ENCODE measurements at places on chromosomes 2 and 18. TPM values are rescaled to one million over a fixed set of nuclear protein-coding genes. Genes with fewer than 3 reads are reported as not detected.

The KCNE4 gene
- total RNA-seq = not detected

The REG3A gene
- total RNA-seq = not detected

The IL37 gene
- total RNA-seq = not detected

The CCDC148 gene
- not detected for total RNA-seq

The RNF125 gene
- 11.8 TPM for total RNA-seq

The ANTXR1 gene
- 1.1 TPM for total RNA-seq

The ING5 gene
- total RNA-seq = 37.1 TPM

The MAPK4 gene
- total RNA-seq = not detected

The CXCR4 gene
- total RNA-seq = 56.4 TPM

DNA sequence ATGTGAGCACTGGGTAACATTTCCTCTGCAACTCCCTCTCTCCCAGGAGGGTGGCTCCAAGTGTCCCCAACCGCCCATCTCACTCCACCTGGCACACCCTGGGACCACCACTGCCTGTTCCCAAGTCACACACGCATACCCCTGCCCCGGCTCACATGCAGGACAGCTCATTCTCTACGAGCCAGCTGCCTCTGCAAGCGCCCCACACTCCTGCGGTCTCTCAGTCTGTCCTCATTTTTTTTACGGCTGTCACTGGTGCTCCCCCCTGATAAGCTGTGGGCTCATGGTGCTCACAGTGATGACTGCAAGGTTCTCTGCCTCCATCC is 30.8 kb downstream of the AFG3L2 start:
- no peak for DNase-seq

- no peak for DNase-seq
Measured at GRCh38 chr2:27655155-27655951, 8.1 kb downstream of the SUPT7L start.

DNA sequence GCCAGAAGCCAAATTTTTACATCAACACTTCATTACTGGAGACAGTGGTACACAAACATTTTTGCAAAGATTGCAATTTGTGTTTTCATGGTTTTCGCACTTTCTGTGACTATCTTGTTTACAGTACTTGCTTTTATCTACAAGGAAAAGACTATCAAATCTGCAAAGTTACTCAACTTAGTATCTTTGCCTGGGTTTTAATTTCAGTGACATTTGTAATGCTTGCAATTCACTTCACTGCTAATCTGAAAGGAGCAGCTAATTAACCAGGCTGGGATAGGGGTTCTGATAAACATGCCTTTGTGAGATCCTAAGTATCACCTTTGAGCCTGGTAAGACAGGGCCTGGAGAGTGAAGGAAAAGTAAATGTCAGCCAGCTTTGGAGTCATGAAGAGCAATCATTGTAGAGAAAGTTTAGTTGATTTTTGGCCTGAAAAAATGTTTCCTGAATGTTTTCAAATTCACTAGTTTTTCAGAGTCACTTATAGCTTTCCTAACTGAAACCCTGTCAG is 194.2 kb downstream of the RIT2 start:
- DNase-seq = no peak

DNA sequence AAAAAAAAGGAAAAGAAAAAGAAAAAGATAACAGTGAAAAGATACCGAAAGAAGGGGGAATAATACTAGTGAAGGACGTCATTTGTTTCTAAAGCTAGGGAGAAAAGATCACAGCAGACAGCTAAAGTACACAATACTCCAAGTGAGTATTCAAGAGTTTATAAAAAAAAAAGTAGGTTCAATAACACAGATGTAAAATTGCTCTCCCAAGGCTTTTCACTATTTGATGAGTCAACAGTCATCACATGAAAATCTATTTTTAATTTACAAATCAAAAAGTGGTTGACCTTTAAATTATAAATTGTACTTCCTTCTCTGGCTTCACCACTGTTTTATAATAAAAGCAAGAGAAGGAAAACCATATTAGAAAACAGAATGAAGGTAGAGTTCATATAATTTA is 144.0 kb downstream of the ZRANB3 start:
- no peak for DNase-seq

DNA sequence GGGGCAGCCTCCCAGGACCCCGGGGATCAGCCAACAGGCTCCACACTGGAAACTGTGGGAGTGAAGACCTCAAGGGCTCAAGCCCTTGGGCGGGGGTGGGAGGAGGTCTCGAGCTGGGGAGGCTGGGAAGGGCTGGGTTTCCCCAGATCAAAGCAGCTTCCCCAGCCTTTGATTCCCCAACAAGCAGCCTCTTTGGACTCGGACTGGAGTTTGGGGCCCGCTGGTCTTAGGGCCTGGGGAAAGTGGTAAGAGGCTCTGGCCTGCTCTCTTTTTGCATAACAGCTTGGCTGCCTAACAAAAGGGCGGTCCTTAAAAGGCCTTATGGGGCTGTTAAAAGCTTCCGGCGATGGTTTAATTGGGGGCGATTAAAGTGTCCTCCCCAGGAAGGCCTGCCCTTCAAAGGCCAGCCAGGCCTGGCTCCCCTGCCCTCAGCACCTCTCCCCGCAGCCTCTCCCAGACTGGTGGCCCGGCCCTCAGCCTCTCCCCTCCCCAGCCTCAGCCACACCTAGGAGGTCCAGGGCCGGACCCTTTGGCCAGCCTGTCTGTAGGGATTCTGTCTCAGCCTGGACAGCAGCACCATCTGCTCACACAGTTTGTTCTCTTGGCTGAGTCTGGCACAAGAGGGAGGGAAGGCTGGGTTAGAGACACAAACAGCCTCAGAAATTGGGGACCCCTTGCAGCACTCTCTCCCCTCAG is 39.6 kb downstream of the ZFP36L2 start:
- DNase-seq = no peak

DNA sequence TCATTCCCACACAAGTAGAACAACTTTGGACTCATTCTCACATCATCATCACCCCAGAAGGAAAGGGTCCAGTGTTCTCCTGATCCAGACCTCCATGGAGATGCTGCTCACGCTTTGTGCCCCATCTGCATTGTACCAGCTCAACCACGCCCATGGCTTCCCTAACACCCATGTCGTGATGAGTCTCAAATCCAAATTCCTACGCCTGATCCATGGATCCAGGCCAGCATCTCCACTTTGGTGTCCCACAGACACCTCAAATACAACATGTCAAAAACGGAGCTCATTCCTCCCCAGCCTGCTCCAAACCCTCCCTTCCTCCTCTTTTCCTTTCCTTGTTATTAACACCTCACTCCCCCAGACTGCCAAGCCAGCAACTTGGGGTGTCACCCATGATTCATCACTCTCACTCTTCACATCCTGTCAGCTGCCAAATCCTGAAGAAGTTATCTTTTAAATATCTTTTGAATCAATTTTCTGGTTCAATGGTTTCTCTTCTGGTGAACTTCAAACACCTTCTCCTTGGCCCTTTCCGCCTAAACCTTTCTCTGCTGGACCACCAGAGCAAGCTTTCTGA is 30.2 kb upstream of the FAM124B start:
- no peak for DNase-seq

- DNase-seq = peak; percentile 43
Measured at GRCh38 chr18:9333441-9334328, 888 bp upstream of the TWSG1 start.

DNA sequence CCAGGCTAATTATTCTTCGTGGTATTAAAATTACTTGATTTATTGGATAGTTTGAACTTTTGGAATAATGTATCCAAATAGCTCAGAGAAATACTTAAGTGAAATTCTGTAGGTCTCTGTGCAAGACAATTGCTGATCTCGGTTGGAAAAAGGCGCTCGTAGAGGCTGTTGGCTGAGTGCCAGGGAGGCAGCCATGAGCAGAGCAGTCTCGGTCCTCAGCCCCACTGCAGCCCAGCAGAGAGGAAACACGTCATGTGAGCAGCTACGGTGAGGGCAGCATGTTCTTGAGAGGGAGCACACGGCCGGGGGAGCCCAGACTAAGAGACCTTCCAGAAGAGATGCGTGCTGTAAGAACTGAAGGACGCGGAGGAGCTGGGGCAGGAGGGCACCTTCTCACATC is 42.5 kb downstream of the DCDC2C start:
- no peak for DNase-seq

GRCh38 chr2:108615480-108616090 is 81.3 kb downstream of the LIMS1 start:
- DNase-seq = no peak

- DNase-seq = no peak
Measured at GRCh38 chr2:11875481-11875880, 129.0 kb downstream of the LPIN1 start.

DNA sequence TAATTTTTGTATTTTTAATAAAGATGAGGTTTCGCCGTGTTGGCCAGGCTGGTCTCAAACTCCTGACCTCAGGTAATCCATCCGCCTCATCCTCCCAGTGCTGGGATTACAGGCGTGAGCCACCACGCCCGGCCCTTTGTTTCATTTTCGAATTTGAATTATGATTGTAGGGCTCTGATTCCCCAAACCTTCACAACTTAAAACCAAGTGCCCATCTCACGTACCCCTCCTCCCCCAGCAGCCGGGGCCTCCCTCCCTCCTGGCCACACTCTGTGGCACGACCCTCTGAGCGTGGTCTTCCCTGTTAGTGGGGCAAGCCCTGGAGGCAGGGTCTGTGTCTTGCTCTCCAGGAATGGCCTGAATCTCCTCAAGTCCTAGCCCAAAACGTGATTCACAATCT is 166.5 kb downstream of the ASB1 start:
- DNase-seq = no peak

DNA sequence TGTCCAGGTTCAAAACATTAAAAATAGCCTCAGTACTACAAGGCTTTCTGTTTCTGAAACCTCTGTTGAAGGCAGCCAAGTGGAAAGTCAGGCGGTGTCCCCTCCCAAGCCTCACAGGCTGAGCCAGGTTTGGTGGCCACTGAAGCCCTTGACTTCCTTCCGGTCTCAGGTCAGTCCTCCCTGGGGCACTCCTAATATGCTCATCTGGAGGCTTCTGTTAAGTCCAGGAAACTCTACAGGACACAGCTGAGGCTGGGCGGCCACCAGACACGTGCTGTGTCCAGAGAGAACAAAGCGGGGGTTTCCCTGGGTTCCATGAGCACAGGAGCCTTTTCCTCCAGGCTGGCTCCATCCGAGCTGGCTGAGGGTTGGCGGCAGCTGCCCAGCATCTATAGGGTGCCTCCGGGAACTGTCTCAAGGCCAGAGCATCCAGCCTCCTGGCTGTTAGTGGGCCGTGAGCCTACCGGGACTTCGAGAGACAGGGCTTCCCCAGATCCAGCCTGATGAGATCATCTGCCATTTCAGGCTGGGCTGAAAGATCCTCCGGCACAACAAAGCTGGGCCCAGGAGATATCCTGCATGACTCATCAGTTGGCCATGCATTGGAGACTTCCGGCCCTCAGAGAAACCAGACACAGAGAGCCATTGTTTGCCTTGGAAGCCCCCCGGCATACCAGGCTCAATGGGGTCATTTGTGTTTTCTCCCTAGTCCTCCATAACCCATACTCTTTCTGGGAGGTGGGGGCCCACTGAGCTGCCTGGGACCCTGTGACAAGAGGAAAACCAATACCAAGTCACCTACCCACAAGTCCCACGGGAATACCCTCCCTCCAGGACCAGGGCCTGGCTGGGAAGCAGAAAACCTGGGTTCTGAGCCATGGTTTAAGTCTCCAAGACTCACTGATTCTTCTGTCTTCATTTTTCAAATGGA is 71.7 kb downstream of the HS1BP3 start:
- DNase-seq = no peak

GRCh38 chr2:56806924-56807323 is 623.1 kb downstream of the CCDC85A start:
- DNase-seq = no peak

GRCh38 chr2:134276381-134277172 is 22.7 kb downstream of the MGAT5 start:
- no peak for DNase-seq

GRCh38 chr2:30264274-30264673 is 32.9 kb downstream of the LBH start:
- DNase-seq = no peak

GRCh38 chr2:12819721-12820120 is 103.0 kb downstream of the TRIB2 start:
- DNase-seq = no peak

GRCh38 chr2:129488376-129488775 is 491.1 kb upstream of the RAB6C start:
- DNase-seq = no peak

GRCh38 chr2:234555616-234556249 is 58.9 kb upstream of the ARL4C start:
- DNase-seq = no peak

DNA sequence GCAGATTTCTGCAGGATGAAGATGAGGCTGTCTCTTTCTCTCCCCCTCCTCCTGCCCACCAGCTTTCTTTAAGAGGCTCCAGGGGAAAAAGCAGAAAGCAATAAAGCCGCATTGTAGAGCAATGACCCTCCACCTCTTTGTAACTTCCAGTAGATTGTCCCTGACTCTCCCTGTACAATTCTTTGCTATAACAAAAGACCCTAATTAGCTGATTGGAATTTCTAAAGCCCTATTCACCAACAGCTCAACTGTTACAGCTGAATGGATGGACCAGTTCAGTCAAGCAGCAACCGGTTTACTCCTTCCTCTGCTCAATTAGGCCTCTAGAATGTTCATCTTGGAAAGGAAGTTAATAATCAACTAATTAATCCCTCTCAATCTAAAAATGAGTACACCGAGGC is 301.0 kb downstream of the STK39 start:
- no peak for DNase-seq

DNA sequence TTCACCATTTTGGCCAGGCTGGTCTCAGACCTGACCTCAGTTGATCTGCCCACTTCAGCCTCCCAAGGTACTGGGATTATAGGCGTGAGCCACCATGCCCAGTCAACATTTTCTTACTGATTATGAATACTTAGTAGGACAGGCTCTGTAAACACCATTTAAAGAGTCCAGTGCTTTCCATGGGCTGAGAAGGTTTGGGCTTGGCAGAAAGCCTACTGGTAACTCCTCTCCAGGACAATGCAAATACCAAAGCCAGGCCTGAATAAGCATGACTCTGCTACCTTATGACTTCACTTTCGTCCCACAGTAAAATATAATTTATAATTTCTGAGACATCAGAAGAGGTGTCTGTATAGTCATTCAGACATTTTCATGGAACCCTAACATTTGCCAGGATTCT is 60.2 kb upstream of the FAM117B start:
- no peak for DNase-seq

DNA sequence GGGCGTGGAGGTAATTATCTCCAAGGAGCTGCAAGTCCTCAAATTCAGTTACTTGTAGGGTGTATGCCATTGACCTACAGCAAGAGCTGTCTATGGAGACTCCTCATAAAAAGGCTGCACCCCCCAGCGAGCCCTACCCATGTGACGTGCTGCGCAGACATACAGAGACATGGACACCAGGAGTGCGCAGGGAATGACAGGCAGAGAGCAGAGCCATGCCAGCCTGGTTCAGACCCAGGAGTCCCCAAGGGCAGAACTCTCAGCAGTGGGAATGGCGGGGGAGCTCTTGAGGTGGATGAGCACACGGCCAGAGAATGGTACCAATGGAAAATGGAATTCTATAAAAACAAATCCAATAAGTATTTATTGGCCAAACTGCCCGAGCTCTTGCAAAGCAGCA is 310.1 kb downstream of the MYCN start:
- no peak for DNase-seq

DNA sequence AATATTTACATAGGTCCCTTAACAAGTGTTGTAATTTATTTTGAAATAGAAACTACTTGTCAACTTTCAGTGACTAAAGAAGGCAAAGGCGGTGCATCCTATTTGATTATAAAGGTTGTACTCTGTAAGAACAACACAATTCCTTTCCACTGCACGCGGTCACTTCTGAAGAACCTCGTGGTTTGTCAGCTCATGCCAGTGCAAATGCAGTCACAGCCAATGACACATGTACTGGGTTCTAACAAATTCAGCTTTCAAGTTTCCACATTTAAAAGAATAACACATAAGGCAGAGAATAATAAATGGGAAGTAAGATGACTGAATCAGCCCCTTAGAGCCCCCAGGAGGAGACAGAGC is 39.7 kb downstream of the CYB5A start:
- peak; percentile 4 for DNase-seq
